CD8-positive, alpha-beta T cell (primary cell): ENCODE measurements at places on chromosomes 6 and 20. TPM values are rescaled to one million over a fixed set of nuclear protein-coding genes. Genes with fewer than 3 reads are reported as not detected.

- DNase-seq = no peak
These were observed 41.9 kb downstream of the COX4I2 start for GRCh38 chr20:31679357-31680285.

GRCh38 chr6:32132110-32132509 is 2.0 kb upstream of the FKBPL start:
- no peak for DNase-seq

Gene PABPC1L
- total RNA-seq = 34.0 TPM

Gene BPIFB3
- not detected for total RNA-seq

- no peak for DNase-seq
These were observed 65.3 kb downstream of the BMP2 start for GRCh38 chr20:6832811-6833210.

GRCh38 chr6:56795466-56796195 is 152.9 kb upstream of the DST start:
- DNase-seq = no peak

DNA sequence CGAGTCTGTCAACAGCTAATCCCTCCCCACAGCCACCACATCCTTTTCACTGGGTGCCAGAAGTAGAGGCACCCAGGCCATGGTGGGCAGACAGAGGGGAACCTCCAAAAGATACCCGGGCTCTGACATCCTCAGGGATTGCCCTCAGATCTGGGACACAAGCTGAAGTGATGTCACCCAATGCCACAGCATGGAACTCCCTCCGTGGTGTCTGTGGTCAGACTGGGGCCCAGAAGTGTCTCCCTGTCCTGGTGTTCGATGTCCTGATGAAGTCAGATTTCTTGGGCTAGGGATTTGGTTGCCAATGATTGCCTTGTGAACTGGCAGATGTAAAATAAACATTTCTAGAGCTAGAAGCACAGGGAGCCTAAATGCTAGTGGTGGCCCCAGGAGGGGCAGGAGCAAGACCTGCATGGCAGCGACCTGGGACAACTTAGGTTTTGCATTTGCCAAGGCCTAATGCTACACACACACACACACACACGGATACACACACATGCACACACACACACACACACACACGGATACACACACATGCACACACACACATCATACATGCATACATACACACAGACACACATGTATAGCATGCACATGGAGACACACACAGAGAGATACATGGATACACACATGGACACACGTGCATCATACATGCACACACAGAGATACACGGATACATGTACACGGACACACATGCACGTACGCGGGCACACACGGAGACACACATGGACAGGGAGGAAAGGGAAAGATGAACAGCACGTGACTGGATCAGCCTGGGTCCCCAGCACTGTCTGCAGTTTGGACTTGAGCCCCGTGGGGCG is 221.0 kb downstream of the NFATC2 start:
- DNase-seq = no peak

GRCh38 chr6:69812746-69813427 is 16.1 kb upstream of the LMBRD1 start:
- DNase-seq = no peak

Gene PNLDC1
- total RNA-seq = not detected

DNA sequence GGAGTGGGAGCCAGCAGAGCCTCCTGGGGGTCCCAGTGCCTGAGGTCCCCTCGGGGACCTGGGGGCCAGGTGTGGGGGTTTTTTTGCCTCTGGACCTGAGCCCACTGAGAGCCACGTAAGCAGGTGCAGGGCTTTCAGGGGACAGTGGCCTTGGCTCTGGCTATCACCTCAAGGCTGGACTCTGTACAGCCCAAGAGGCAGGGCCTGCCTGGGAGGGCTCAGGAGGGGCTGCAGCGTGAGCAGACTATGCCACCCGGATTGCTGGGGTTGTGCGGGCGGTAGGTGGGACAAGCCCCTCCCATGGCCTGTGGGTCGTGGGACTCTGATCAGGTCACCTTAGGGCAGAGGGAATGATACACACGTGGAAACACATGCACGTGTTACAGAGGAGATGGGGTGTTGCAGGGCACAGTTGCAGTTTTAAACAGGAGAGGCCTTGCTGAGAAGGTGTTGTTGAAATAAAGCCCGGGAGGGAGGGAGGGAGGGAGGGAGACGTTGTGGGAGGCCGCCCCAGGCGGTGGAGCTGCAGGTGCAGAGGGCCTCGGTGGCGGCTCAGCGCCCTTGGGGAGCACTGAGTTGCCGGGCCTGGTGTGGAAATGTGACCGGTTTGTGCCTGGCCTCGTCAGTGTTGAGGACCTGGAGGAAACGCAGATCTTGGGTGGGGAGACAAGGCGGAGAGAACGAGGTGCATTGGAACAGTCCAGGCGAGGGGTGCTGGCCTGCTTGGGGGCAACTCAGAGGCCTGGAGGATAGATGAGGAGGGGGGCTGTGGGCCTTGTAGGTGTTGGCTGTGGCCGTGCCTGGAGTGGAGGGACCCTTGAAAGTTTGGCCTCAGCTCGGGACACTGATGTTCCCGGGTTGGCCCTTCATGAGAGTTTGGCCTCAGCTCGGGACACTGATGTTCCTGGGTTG is 2.3 kb downstream of the TCEA2 start:
- DNase-seq = no peak

- no peak for DNase-seq
These were observed 71.3 kb downstream of the CDKAL1 start for GRCh38 chr6:20605581-20605980.

GRCh38 chr6:42053601-42054000 is 3.3 kb downstream of the TAF8 start:
- DNase-seq = no peak

DNA sequence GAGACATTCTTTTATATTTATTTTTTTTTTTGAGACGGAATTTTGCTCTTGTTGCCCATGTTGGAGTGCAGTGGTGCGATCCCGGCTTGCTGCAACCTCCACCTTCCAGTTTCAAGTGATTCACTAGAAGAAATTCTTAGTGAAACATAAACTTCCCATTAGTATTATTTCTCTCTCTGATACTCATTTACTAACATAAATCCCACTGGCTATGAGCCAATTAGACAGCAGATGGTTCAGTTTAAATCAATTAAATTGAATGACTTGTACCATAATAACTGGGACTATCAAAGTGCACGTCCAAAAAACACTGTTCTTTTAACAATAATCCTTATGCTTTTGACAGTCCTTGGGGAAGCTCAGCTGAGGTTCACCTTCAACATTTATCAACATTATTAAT is 111.2 kb upstream of the PTCHD4 start:
- no peak for DNase-seq

DNA sequence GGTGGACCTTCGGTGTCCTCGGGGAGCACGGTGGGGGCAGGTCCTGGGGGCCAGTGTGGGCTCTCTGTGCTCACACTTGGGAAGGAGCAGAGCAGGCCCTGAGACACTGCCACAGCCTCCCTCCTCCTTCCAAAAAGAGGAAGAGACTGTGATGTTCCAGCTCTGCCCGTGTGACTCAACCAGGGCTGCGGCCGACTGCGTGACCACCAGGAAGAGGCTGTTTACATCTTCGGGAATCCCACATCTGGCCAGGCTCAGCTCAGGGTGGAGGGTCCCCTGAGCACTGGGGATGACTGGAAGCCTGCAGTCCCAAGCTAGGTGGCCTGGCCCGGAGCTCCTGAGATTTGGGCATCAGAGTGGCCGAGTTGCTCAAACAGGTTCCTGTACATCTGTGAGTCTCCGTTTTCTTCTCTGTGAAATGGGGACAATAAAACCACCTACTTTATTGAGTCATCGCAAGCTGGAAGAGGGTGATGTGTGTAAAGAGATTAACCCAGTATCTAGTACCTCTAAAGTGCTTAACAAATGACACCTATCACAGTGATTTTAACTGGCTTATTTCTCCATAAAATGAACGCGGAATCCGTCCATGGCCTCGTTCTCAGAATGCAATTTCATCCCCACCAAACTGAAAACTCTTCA is 242.1 kb downstream of the DLL1 start:
- no peak for DNase-seq

- DNase-seq = no peak
These were observed 530.1 kb upstream of the CITED2 start for GRCh38 chr6:139904568-139904967.

DNA sequence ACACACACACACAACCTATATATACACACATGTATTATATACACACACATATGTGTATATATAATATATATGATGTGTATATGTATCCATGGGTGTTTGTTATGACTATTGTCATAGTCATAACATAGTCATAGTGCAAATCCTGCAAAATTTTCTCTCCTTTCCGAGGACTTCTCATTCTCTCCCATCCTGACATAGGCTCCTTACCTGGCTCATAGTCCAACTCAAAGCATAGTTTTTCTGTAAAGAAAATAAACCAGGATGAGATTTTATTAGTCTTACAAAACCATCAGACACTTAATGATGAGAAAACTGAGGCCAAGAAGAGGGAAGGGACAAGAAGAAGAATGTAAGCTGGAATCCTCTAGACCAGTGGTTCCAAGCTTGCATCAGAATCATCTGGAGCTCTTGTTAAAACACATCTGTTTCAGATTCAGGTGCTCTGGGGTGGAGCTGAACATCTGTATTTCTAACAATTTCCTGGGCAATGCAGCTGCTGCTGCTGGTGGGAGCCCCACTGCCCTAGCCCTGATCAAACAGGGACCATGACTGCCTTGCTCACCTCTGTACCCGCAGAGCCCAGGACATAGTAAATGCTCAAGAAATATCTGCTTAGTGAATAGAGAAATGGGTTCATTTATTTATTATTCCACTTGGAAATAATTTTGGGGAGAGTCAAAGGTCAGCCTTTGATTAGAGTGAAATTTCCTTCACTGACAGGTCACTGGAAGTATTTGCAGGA is 5.3 kb downstream of the TRIM10 start:
- DNase-seq = no peak

GRCh38 chr20:1282966-1283365 is 16.9 kb downstream of the SNPH start:
- DNase-seq = no peak

GRCh38 chr6:169378620-169379381 is 125.2 kb upstream of the THBS2 start:
- no peak for DNase-seq

Gene CRYBG1
- total RNA-seq = 46.2 TPM

- peak; percentile 71 for DNase-seq
These were observed 887 bp downstream of the GABBR1 start for GRCh38 chr6:29631860-29632731.

DNA sequence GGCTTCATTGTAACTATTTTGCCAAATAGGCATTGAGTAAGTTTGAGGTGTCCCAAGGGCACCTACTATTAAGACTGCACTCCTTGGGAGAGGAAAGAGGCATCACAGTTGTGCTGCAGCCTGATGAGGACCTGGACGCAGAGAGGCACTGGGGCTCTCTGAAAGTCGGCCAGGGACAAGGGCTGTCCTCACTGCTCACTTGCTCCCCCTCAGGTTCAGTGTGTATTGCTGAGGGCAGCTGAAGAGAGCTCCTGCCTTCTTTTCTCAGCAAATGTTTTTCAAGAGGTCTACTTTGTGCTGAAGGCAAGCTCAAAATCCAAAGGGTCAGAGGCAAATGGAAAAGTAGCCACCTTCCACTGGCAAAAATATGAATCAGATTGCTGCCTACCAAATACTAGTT is 331.8 kb downstream of the RIMS1 start:
- DNase-seq = no peak

Gene FOXQ1
- total RNA-seq = not detected

Gene C6orf52
- total RNA-seq = not detected

Gene PRKN
- 3.6 TPM for total RNA-seq

DNA sequence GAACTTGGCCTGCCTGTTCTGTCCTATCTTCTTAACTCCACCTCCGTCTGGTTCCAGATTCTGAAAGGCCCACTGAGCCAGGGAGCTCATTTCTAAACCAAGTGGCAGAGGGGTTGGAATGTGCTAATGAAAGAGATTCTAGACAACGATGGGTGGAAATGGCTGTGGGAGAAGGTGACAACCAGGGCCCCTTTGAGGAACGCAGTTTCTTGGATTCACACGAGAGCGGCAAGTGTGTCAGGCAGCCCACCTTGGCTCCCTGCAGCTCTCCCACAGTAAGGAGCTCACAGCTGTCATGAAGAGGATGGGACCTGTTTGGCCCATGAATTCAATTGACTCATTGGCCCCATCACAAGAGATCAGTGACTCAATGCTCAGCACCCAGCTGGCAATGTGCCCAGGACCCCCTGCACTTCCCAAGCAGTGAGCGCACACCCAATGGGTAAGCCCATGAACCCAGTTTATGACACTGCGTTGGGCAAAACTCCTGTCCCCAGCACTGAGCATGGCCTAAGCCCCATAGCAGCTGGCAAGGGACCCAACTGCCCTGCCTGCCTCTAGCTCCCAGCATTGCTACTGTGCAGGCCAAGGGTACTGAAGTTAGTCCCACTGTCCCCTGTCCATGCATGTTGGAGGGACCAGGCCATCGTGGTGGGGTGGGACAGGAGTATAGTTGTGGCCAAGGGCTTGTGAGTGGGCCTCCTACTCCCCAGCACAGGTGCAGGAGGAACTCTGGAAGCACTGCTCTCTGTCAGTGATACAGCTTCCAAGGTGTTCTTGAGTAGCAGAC is 16.4 kb downstream of the MRPS18A start:
- no peak for DNase-seq

Gene ECT2L
- not detected for total RNA-seq

- no peak for DNase-seq
These were observed 201.1 kb downstream of the SAMD5 start for GRCh38 chr6:147709396-147710272.

GRCh38 chr6:109015176-109015575 is 79.5 kb downstream of the SESN1 start:
- no peak for DNase-seq

Gene GSTA1
- not detected for total RNA-seq

GRCh38 chr6:78340755-78341154 is 526.6 kb upstream of the IRAK1BP1 start:
- no peak for DNase-seq

DNA sequence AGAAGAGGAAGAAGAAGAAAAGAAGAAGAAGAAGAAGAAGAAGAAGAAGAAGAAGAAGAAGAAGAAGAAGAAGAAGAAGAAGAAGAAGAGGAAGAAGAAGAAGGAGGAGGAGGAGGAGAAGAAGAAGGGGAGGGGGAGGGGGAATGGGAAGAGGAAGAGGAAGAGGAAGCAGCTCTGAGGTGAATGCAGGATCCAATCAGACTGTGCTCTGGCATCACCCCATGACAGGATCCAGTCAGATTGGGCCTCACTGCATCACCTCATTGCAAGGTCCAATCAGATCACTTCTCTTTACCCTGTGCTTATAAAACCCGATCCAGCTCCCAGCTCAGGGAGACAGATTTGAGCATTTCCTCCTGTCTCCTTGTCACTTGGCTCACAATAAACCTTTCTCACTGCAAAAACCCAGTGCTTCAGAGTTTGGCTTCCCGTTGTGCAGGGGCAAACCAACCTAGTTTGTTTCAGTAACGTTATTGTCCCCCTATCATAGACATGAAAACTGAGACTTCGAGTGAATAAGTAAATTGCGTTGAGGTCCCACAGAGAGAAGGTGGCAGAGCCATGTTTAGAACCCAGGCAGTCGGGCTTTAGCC is 28.6 kb upstream of the YWHAB start:
- no peak for DNase-seq

GRCh38 chr6:154247119-154247861 is 109.3 kb downstream of the IPCEF1 start:
- peak; percentile 45 for DNase-seq

Gene SLC4A11
- 0.65 TPM for total RNA-seq
